ENCODE measurements at places on chromosomes 1 and 21.

- DNase-seq: no peak
Observed at GRCh38 chr1:5939271-5940170, 52.7 kb downstream of the NPHP4 start.

- DNase-seq: no peak
Observed at GRCh38 chr1:231424950-231425805, 3.1 kb upstream of the EGLN1 start.

- peak; percentile 45 for DNase-seq
Observed at GRCh38 chr1:204633665-204634064, 51.9 kb downstream of the LRRN2 start.

DNA sequence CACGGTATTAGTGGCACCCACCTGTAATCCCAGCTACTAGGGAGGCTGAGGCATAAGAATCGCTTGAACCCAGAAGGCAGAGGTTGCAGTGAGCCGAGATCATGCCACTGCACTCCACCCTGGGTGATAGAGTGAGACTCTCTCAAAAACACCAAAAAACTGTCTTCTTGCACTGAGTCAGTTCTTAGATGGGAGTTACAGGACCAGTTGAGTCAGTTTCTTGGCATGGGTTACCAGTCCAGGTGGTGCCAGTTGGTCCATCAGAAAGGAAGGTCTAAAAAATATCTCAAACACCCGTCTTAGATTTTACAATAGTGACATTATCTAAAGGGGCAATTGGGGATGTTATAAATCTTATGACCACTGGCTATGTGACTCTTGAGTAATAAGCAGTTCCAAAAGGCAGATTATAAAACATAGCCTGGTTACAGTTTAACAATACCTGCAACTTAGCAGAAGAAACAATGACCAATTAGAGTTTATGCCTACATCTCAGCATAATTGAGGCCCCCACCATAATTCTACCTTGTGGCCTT, 206.9 kb upstream of the FGGY start:
- DNase-seq: no peak

DNA sequence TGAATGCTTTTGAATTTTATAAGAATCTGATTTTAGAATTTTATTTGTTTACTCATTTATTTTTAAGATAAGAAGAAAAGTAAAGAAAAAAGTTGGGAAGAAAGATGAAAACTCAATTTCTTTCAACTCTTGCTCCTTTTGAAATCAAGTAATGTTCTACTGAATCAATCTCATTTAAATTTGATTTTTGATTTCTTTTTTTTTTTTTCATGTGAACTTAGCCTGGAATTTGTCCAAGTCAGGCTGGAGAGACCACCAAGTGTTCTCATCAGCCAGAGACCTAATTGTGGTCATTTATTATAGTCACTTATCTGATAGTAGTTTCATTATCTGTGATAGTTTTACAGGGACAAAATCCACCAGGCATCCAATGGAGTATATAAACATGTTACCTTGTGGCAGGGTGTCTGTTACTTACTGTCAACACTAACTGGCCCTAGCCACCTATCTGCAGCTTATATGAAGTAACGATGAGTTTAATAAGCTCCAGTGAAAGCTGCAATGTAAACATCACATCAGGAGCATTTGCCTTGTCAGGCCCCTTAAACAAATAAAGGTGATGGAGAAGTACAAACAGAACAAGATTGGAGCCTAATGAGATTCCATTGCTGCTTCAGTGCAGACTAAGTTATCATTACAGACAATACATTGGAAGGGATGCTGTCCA, 39.2 kb downstream of the HLX start:
- DNase-seq: no peak

GRCh38 chr1:193013005-193013404, 46.2 kb downstream of the UCHL5 start:
- DNase-seq: no peak

DNA sequence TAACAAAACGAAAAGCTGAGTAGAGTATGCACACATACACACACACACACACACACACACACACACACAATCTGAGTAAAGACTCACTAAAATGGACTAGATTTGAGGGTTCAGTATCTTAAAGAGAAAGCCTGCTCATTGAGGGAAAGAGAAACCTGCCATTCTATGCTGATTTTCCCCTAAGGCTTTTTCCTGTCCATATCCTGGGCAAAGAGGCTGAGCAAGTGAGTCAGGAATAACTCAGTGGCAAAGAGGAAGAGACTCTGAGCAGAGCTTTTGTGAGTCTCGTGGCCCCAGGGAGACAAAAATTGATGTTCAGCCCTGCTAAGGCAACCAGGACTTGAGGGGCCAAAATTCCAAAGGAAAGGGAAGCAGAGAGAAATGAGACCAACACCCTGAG, 37.3 kb upstream of the RUNX1 start:
- no peak for DNase-seq

DNA sequence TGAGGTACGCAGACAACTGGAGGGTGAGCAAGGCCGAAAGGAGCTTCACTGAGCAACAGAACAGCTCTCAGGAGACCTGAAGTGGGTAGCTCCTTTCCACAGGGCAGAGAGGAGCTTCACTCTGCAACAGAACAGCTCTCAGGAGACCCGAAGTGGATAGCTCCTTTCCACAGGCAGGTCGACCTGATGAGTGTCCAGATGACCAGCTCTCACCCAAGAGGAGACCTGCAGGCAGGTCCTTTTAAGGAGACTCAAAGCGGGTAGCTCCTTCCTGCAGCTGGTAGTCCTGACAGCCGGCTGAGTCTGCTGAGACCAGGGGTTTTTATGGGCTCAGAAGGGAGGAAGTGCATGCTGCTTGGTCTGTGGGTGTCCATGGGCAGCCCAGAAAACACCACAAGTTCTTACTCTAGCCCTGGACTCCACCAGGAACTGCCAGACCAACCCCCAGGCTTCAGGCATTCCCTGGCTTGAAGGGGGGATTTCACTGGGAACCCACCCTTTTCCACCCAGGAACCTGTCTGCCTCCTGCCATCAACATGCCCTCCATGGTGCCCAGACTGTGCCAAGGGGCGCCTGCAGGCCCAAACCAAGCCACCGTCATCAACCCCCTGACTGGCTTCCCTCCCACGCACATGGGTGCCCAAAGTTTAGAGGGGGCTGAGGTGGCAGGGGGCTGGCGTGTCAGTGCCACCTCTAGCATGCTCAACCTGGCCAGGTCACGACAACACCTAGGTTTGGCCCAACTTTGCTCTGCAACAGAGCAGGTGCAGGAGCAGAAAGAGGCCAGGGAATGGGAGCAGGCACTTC, 43.6 kb downstream of the ZBTB8OS start:
- no peak for DNase-seq

DNA sequence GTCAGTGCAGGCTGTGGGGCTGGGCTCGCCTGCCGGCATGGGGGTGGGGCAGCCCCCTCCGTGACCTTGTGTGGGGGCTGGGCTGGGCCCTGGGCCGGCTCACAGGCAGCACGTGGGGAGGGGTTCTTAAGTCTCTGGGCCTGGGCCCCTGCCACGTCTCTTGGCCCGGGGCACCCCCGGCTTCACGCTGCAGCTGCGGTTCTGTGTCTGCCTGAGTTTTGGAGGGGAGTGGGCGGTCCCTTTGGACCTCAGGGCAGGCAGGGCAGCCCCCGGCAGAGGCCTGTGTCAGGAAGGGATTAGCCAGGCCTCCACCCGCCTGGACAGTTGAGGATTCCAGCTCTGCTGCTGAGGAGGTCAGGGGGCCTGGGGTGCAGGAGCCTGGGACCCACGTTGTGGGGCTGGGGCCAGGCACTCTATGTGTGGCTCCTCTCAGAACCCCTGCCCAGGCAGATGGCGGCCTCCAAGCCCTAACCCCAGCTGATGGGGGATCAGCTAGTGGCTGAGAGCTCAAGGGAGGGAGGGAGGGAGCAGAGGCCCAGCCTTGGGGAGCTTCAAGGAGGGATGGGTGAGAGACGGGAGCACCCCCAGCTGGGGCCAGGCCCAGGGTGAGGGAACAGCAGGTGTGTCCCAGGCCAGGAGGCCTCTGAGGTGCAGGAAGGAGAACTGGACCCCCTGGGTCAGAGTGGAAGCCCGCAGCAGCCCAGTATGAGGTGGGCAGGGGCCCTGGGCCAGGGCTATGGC, 1.8 kb upstream of the PLCH2 start:
- DNase-seq: no peak

- no peak for DNase-seq
Observed at GRCh38 chr1:11693024-11693590, 1.6 kb downstream of the DRAXIN start.

GRCh38 chr1:169565335-169566271, 20.7 kb downstream of the F5 start:
- DNase-seq: no peak

DNA sequence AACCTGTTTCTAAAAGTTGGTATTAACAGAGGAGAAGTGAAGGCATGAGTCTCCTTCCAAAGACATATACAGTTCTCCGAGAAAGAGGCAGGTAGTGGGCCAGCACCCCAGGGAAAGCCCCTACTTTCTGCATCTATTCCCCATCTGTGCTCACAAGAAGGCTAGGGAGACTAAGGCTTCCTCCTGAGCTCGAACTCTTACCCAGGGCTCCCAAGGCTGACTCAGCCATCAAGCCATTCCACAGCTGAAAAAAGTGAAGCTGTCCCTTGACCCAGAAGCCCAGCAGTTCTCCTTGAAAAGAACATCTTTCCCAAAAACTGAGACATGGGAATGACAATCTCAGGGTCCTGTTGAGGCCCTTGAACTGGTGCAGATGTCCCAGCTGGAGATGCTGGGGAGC, 1.9 kb upstream of the PADI3 start:
- no peak for DNase-seq

- DNase-seq: no peak
Observed at GRCh38 chr1:19190468-19190867, 19.6 kb downstream of the UBR4 start.

DNA sequence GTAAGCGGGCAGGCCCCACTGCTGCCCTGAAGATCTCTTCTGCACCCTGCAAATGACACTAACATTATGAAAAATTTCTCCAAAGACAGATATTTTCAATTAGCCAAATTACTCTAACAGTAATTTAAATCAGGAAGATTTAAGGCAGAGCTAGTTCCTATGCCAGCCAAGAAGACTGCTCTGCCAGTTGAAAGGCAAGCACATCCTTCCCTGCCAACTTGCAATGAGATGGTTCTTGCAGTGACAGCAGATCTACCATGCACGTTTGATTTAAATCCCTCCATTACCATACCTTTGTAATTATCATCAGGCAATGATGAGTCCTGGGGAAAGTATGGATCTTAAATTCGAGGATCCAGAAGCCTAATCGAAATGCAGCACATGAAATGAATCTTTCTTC, 76.5 kb downstream of the SAMSN1 start:
- DNase-seq: no peak

DNA sequence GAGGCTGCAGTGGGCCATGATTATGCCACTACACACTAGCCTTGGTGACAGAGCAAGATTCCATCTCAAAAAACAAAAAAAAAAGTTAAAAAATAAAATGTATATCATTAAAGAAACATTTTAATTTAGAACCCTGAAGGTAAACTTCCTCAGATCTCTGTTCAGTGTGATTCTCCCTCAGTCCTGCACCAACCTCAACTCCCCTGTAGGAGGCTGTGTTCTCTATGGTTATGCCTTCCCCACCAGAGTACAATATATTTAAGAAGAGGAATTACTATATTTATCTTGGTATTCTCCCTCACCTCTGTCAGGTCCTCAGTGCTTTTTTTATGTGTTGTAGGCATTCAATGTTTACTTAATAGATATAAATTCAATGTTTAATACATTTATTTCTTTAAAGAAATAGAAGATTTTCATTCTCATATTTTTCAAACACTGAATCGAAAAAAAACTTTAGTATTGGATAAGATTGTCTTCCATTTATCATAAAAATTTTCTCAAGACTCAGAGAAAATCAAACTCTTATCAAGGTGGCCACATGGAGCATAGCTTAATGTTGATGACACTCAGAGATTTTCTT, 4.8 kb upstream of the LRRC8B start:
- no peak for DNase-seq

GRCh38 chr1:198641501-198641900, 2.7 kb downstream of the PTPRC start:
- DNase-seq: no peak

DNA sequence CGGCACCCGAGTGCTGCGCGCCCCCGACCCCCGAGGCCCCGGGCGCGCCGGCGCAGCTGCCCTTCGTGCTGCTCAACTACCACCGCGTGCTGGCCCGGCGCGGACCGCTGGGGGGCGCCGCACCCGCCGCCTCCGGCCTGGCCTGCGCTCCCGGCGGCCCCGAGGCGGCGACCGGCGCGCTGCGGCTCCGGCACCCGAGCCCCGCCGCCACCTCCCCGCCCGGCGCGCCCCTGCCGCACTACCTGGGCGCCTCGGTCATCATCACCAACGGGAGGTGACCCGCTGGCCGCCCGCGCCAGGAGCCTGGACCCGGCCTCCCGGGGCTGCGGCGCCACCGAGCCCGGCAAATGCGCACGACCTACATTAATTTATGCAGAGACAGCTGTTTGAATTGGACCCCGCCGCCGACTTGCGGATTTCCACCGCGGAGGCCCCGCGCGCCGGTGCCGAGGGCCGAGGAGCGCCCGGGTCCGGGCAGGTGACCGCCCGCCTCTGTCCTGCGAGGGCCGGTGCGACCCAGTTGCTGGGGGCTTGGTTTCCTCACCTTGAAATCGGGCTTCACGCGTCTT, 49.0 kb downstream of the SIM2 start:
- DNase-seq: peak; percentile 29

GRCh38 chr1:182575540-182576149, 13.4 kb downstream of the RNASEL start:
- DNase-seq: no peak

DNA sequence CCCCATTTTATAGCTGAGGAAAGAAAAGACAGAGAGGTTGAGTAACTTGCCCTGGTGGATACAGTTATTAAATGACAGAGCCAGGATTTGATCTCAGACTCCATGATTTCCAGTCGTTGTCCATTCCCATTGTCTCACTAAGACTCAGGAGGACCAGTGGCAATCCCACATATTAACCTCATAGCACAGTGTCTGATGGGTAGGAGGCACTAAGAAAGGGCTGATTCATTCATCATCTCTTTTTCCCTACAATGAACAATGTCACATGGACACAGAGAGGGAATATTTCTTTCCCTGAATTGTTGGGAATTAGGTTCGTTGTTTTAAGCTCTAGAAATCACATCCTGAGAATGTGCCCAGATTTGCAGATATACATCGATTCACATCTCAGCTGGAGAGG, 99.9 kb downstream of the PBX1 start:
- DNase-seq: no peak

DNA sequence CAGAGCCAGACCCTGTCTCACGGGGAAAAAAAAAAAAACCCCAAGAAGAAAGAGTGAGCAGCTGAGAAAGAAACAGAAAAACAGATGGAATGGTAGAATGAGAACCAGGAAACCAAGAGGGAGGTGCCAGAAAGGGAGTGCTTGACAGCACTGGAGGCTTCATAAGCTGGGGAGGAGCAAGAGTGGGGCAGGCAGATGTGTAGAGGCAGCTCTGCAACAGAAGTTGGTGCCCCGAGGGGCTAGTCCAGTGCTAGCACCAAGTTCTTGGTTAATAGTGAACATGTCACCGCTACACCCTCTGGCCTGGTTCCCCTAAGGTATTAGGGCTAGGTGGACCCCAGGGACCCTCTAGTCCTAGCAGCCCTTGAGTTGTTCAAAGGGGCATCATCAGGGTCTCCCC, 98.0 kb downstream of the TGFBR3 start:
- DNase-seq: no peak

All from caudate nucleus (tissue), 63 donors.